ENCODE measurements at places on chromosomes 11 and 22.

DNA sequence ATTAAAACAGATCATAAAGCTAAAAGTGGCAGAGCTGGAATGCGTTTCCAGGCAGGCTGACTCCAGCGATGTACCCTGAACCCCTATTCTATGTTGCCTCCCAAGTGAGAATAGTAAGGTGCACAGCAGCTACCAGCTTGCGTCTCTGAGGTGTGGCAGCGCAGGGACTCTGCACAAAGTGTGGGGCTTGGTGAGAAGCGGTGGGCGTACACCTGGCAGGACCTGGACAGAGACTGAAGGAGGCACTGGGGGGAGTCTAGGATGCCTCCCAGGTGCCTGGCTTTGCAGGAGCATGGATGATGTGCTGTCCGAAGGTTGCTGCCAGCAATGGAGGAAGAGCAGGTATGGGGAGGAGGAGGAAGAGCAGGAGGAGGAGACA is 42.9 kb downstream of the AMPD3 start:
- DNase-seq = no peak

DNA sequence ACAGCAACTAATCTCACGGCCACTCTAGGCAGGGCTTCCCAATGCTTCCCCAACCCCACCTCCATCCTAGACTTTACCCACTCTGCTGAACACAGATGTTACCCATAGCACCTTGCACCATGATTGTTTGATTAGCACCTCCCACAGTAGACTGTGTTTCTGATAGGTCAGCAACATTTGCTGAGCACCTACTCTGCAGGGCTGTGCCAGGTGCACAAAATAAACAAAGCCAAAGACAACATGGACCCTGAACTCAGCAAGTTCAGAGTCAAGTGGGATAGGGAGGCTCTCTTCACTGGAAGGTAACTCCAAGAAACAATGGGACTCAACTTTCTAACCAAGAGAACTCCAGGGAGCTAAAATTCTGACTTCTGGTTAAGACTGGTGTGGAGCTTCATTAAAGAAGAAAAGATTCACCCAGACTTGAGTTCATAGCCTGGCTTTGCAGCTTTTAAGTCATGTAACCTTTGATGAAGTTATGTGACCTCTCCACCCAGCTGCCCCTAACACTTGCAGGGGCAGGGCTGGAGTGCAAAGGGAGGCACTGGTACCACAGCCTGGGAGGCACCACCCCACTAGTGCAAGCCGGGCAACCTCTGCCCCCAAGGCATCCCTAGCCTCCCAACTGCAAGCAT is 6.7 kb upstream of the RTN4RL2 start:
- no peak for DNase-seq

DNA sequence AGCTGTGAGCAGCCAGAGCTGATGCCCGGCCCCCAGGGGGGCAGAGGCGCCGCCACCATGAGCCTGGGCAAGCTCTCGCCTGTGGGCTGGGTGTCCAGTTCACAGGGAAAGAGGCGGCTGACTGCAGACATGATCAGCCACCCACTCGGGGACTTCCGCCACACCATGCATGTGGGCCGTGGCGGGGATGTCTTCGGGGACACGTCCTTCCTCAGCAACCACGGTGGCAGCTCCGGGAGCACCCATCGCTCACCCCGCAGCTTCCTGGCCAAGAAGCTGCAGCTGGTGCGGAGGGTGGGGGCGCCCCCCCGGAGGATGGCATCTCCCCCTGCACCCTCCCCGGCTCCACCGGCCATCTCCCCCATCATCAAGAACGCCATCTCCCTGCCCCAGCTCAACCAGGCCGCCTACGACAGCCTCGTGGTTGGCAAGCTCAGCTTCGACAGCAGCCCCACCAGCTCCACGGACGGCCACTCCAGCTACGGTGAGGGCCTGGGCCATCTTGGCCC is 6.1 kb downstream of the CDC42EP1 start:
- DNase-seq = no peak

DNA sequence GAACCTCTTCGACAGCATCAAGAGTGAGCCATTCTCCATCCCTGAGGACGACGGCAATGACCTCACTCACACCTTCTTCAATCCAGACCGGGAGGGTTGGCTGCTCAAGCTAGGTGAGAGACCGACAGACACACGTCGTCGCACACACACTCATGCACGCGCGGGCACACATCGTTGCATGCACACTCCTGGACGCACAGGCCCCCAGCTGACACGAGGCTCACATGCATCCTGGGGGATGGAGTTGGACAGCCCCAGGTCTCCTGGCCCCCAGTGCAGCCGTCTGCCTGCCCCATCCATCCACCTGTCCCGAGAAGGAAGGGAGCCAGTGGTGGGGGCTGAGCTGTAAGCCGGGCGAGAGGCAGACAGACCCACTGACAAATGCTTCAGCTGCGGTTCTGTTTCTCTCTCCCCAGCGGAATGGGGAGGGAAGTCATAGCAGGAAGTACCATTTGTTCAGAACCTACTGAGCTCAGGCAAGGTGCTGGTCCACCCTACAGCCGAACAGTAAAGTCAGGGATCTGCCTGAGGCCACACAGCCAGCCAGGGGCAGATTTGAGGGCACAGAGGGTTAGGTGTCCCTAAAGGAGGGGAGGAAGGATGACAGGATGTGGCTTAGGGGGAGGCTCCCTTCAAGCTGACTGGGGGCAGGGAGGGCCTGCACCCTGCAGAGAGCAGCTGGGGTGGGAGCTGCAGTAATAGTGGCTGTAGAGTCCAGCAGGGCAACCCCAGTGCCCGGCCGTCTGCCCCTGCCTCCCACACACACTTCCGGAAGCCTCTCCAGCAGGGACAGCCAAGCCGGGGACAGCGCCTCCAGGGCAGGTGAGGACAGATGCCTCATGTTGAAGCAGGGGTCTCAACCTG is 27.1 kb downstream of the CYTH4 start:
- no peak for DNase-seq

- DNase-seq = no peak
Observed at GRCh38 chr11:13334034-13334786, 56.6 kb downstream of the BMAL1 start.

GRCh38 chr11:115081972-115082371 is 403.6 kb downstream of the NXPE2 start:
- DNase-seq = no peak

- DNase-seq = no peak
Observed at GRCh38 chr22:20392983-20393704, 807 bp upstream of the ZNF74 start.

- DNase-seq = no peak
Observed at GRCh38 chr11:12189543-12190235, 79.3 kb downstream of the MICAL2 start.

DNA sequence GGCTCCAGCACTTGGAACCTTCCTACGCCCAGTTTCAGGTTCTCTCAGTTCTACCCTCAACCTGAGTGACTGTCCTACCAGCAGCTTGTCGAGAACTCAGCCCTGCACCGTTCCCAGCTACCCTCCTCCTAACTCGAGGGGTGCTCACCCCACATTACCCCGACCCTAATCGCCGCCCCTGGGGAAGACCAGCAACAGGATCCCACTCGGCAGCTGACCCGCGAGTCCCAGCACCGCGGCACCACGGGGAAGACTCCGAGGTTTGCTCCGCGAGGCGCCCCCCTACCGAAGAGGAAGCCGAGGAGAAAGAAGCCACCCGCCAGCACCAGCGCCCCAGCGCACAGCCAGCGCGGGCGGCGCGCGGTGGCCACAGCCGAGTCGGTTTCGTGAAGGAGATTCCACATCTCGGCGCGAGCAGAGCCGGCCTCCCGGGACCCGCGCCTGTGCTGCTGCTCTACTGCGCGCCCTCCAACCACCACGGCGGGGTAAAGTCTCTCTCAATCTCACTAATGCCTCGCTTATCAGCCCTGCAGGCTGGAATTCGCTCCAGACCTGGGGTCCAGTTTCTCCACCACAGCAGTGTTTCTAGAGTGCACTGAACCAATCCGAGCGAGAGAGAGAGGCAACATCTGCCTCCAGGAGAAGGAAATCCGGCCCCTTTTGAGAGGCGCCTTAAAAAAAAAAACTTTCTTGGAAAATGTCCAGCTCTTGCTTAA is at the start of gene FOLH1:
FOLH1 (minus strand) TSS at position 597 of the 716 bp plus-strand sequence; CDS start at position 404, 193 bp downstream.
- DNase-seq = no peak

DNA sequence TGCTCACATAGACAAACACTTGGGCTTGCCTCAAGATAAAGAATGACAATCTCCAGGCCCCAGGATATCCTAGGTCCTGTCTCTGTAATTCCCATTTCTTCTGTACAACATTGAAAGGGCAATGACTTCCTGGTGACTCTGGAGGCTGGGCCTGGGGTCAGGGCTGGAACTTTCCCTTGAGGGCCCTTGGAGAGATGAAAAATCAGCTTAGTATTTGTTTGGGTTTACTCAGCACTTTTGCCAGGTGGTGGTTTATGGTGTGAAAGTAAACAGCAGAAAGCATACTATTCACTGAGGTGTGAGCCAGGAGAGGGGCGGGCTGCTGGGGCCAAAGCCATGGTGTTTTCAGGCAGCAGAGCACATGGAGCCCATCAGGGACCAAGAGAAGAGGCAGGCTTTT is 214.7 kb upstream of the NARS2 start:
- no peak for DNase-seq

GRCh38 chr11:76267556-76267955 is 61.3 kb upstream of the WNT11 start:
- no peak for DNase-seq

DNA sequence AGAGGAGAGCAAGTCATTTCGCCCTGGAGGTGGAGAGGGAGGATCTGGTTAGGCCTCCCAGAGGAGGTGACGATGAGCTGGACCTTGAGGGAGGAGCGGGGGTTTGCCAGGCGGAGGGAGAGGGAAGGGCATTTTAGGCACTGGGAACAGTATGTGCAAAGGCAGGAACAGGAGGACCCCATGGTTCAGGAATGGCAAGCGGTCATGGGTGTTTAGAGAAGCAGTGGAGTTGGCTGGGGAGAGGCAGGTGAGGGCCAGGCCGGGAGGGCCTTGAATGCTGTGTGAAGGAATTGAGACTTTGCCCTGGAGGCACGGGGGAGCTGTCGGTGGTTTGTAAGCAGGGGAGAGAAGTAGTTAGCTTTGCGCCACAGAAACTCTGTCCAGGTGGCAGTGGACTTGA is 10.3 kb downstream of the PRDM11 start:
- DNase-seq = no peak

DNA sequence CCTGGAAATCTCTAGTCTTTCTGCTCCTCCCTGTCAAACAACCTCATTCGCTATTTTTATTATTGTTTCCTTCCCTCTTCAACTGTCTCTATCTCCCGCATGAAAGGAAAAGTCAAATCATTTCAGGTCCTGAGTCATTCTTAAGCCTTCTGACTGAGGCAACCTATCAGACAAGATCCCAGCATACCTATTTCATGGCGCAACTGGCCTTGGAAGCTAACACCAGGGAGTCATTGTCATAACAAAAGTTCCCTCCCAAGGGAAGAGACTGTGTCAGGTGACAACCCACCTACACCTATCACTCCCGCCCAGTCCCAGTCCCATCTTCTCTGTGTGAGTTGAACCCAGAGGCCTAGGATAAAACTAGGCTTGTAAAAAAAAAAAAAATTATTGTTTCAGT is 10.2 kb upstream of the ARHGAP42 start:
- no peak for DNase-seq

GRCh38 chr11:68661697-68662603 is 22.4 kb upstream of the GAL start:
- no peak for DNase-seq

DNA sequence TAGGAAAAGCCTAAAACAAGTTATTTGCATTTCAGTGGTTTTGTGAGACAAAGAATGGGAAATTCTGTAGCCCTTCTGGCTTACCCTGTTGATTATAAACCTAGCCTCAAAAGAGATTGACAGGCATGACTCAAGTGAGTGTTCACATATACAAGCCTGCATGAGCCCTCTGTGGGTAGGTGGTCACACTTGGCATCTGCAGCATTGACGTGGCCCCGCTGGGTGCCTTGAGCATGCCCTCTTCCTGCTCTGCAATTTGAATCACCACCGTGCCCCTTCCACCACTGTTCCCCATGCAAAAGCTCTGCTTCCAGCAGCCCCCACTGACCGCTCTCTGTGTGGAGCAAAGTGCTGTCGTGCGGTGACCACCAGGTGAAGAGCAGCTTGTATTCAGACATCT is 21.0 kb upstream of the ADSL start:
- no peak for DNase-seq

DNA sequence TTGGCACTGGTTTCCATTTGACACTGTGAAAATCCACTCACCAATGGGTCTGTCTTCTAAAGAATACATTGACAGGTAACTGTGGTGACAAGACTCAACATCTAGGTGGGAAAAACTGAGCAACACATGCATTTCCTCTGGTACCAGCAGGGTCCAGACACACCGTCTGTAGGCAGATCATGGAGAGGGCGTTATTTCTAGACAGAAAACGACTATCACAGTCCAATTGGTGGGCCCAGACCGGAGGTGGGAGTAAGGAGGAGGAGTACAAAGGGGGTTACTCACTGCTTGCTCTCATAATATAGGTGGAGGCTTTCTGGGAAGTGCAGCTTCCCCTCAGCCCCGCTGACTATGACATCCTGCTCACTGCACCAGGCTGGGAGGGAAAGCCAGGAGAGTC is 9.9 kb downstream of the OVCH2 start:
- no peak for DNase-seq

DNA sequence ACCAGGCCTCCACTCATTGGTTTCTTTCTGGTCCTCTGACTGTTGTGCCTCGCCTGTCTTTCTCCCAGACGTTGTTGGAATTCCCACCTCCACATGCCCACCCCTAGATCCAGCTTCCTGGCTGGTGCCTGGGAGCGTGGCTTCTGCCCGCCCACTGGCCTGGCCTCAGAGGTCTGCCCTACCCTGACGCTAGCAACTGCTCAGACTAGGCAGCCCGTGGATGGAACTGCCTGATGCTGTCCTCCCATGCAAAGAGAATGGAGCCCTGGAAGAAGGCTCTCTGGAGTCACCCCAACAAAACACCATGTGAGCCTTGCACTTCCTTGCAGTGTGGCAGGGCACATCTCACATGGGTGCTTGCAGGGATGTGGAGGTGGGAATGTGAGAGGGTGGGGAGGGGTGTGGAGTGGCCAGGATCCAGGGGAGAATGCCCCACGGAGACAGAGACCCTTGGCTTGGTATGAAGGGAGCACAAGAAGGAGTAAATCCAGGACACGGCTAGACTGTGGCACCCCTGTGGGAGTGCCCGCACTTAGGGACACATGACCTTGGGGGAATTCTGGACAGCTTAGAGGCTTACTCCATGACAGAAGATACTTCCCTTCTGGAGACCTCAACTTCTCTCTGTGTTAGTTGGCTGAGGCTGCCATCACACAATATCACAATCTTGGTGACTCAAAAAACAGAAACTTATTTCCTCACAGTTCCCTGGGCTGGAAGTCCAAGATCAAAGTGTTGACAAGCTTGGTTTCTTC is 22.5 kb upstream of the ADA2 start:
- no peak for DNase-seq

- DNase-seq = no peak
Observed at GRCh38 chr11:92322225-92322624, 97.6 kb downstream of the FAT3 start.

DNA sequence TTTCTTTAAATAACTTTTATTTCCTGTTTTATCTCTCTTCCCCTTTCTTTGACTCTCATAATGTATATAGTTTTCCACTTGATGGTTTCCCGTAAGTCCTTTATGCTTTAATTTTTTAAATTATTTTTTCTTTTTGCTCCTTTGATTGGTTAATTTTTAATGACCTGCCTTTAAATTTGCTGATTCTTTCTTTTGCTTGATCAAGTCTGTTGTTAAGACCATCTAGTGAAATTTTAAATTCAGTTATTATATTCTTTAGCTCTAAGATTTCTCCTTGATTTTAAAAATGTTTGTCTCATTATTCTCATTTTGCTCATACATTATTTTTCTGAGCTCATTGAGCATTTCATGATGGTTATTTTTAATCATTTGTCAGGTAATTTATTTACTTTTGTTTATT is 718.6 kb downstream of the METTL15 start:
- DNase-seq = no peak

Data from stimulated activated CD4-positive, alpha-beta T cell treated with anti-CD3 and anti-CD28 coated beads, TNF-alpha, amount 100 ng/mL, for 1 hour (primary cell).